ENCODE measurements at places on chromosomes 2 and 18. TPM values are rescaled to one million over a fixed set of nuclear protein-coding genes. Genes with fewer than 3 reads are reported as not detected.

- no peaks in the 10 kb centered on the region for H3K36me3 ChIP-seq
- no peak for DNase-seq
Measured at GRCh38 chr2:21396252-21396651, 272.5 kb downstream of the TDRD15 start.

The DHRS9 gene
- 0.34 TPM for total RNA-seq

DNA sequence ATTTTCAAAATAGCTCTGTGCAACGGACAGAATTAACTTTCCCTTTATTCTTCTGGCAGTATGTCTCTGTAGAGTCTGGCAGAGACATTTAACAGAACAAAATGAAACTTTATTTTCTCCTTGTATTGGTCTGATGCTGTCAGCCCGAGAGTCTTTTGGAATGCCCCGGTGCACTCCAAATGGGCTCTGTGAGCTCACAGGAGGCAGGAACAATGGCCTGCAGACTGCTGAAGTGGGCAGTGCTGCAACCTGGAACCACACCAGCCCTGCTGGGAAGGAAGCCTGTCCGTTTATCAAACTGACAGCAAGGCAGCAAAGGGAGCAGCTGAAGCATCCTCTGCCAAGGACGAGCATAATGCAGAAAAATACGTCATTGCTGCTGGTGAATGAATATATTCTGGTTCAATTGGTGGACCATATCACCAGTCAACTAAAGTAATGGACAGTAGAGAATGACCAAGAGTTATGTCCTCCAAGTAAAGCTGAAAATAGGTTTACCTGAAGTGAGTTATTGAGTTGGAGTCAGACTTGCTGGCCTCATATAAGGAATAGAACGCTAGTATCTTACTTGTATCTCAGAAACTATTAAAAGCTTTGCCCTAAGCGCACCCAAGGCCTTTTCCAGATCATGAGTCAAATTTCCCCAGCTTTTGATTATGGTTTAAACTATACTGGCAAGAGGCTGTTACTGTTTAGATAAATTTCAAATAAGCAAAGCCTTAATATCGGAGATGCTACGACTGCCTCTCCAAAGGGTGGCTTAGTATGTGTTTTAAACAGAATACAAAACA is 207.6 kb upstream of the TANK start:
- no peaks in the 10 kb centered on the region for H3K27me3 ChIP-seq
- H3K4me1 ChIP-seq: no peaks in the 10 kb centered on the region
- no peak overlapping the region for H3K4me3 ChIP-seq
- no peaks in the 10 kb centered on the region for H3K36me3 ChIP-seq

GRCh38 chr2:39306626-39307025 is 62.9 kb upstream of the CDKL4 start:
- no peaks in the 10 kb centered on the region for H3K36me3 ChIP-seq
- H3K27ac ChIP-seq: no peak overlapping the region
- no peak overlapping the region for H3K4me3 ChIP-seq
- no peak for DNase-seq
- no peaks in the 10 kb centered on the region for H3K4me1 ChIP-seq

DNA sequence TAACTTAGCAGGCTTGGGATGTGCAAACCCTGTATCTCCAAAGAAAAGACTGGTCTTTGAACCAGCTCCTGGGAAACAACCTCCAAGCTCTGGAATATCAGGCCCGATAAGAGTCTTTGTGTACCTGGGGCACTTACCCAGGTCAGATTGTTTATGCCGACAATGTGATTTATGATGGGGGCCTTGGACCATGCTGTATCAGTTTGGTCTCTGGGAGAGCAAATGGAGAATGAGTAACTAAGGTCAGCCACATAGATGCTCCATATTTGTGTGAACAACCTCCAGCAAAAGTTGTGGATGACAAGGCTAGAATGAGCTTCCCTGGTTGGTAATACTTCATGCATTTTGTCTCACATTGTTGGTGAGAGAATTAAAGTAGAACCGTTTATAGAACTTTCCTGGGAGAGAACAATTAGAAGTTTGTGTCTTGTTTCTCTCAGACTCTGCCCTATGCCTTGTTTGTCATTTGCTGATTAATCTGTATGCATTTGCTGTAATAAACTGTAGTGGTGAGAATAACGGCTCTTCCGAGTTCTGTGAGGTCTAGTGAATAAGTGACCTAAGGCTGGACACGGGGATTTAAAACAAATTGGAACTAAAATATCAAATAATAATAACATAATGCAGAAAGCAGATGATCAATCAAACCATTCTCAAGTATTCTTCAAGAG is 259.1 kb downstream of the XIRP2 start:
- no peak for DNase-seq
- H3K27me3 ChIP-seq: no peaks in the 10 kb centered on the region
- no peak overlapping the region for H3K4me3 ChIP-seq

The FAM237A gene
- not detected for total RNA-seq

DNA sequence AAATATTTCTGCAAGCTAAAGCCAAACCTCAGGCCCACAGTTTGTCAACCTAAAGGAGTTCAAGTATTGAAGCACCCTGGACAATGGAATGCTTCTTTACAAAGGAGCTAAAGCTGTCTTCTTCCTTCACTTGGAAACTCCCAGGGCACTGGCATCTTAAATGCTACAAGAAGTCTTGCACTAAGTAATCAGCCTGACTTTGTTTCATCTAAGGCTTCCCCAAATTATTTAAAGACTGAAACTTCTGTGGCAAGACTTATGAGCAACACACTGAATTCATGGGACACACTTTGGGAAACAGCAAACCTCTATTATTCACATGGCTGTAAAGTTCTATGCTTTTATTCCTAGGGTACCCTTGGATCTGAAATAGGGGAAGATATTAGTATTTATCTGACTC is 14.7 kb downstream of the PID1 start:
- H3K27me3 ChIP-seq: no peaks in the 10 kb centered on the region
- DNase-seq: no peak
- H3K36me3 ChIP-seq: no peaks in the 10 kb centered on the region
- no peak overlapping the region for H3K27ac ChIP-seq
- no peaks in the 10 kb centered on the region for H3K4me1 ChIP-seq
- H3K4me3 ChIP-seq: no peak overlapping the region

The TRIM43 gene
- not detected for total RNA-seq

The LAMA3 gene
- total RNA-seq: 31.3 TPM

GRCh38 chr2:218853766-218854165 is 5.8 kb upstream of the WNT6 start:
- no peak for DNase-seq
- no peaks in the 10 kb centered on the region for H3K4me1 ChIP-seq
- H3K36me3 ChIP-seq: no peaks in the 10 kb centered on the region
- H3K4me3 ChIP-seq: no peak overlapping the region
- no peak overlapping the region for H3K27ac ChIP-seq

The MBP gene
- total RNA-seq: 43.5 TPM

GRCh38 chr2:61255580-61256437 is 93.8 kb downstream of the C2orf74 start:
- H3K36me3 ChIP-seq: no peaks in the 10 kb centered on the region
- H3K4me3 ChIP-seq: no peak overlapping the region
- peak overlapping the region; percentile 17 for H3K27ac ChIP-seq
- no peaks in the 10 kb centered on the region for H3K4me1 ChIP-seq
- DNase-seq: no peak

- H3K36me3 ChIP-seq: no peaks in the 10 kb centered on the region
- H3K4me3 ChIP-seq: peak overlapping the region; percentile 69
Measured at GRCh38 chr2:98445177-98445682, 572 bp downstream of the INPP4A start.

DNA sequence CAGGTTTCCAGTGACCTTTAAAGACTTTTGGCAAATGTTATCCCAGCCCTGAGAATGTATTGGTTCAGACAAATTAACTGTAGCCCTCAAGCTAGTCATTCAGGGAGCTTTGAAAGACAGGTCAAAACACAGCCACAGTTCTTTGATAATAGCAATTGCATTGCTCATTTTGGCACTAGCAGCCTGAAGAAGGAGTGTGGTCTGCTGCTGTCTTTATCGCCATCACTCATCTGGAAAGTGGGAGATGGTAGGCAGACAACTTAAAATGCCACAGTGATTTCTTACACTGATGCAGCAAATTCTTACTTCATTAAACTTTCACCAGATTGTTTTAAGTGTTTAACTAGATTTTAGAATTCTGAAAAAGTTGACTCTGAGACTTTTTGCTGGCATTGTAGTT is 47.2 kb downstream of the DOK6 start:
- no peaks in the 10 kb centered on the region for H3K36me3 ChIP-seq
- no peaks in the 10 kb centered on the region for H3K4me1 ChIP-seq
- no peaks in the 10 kb centered on the region for H3K27me3 ChIP-seq
- DNase-seq: no peak

GRCh38 chr18:46953195-46953594 is 35.8 kb downstream of the KATNAL2 start:
- no peaks in the 10 kb centered on the region for H3K36me3 ChIP-seq
- no peak for DNase-seq
- H3K27ac ChIP-seq: no peak overlapping the region
- H3K4me1 ChIP-seq: no peaks in the 10 kb centered on the region
- H3K27me3 ChIP-seq: no peaks in the 10 kb centered on the region

DNA sequence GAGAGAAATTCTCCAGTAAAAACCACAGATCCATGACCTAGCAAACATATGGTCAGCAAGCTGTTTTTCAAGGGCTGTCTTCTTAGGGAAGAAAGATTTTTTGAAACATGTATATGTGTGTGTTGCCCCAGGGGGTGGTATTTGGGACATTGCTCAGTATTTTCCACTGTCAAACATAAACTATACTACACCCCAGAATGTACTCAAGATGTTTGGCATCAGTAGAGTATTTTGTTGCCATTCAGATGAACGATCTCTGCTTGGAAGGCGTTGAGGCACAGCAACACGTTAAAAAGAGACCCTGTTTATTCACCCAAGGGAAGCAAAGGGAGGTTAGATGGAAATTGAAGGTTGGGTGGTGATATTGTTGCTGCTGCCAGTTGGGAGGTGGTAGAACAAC is 30.0 kb downstream of the EEF1B2 start:
- no peaks in the 10 kb centered on the region for H3K4me1 ChIP-seq
- H3K4me3 ChIP-seq: no peak overlapping the region
- no peaks in the 10 kb centered on the region for H3K36me3 ChIP-seq
- no peak overlapping the region for H3K27ac ChIP-seq

GRCh38 chr2:232658217-232658785 is 24.9 kb downstream of the EFHD1 start:
- H3K4me1 ChIP-seq: no peaks in the 10 kb centered on the region
- no peaks in the 10 kb centered on the region for H3K27me3 ChIP-seq
- no peak overlapping the region for H3K4me3 ChIP-seq
- no peaks in the 10 kb centered on the region for H3K36me3 ChIP-seq
- no peak overlapping the region for H3K27ac ChIP-seq

The TXNDC2 gene
- not detected for total RNA-seq

The SPC25 gene
- 0.91 TPM for total RNA-seq

DNA sequence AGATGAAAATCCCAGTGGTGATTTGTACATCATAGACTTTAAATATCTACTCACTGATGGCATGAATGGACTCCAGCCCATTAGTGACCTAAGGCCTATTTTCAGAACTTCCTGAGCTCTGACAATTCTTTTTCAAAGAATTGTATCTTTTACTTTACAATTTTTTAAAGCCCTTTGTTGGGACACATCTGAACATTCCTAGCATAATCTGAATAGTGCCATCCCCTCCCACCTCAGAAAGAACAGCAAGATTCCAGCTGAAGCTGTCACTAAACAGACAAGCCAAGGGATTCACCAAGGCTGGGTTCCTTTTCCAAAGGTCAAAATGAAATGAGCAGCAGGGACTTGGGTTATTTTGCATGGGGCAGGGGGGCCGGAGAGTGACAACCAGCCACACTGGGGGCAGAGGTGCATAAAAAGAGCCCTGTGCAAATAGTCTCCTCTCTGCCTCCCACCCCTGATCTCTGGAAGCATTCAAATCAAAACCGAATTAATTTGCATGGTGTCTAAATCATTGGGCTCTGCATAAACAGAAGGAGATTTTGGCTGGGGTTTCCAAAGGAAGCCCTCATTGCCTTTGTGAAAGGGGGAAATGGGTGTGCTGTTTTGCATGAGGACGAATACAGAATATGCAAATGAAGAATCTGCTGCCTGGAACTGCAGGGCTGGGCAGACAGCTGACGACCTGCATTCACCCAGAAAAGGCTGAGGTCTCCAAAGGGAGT is 17.2 kb downstream of the EPHA4 start:
- no peaks in the 10 kb centered on the region for H3K4me1 ChIP-seq
- no peak overlapping the region for H3K4me3 ChIP-seq
- no peaks in the 10 kb centered on the region for H3K36me3 ChIP-seq
- DNase-seq: no peak
- no peak overlapping the region for H3K27ac ChIP-seq
- no peaks in the 10 kb centered on the region for H3K27me3 ChIP-seq

The RRM2 gene
- total RNA-seq: 1.9 TPM

DNA sequence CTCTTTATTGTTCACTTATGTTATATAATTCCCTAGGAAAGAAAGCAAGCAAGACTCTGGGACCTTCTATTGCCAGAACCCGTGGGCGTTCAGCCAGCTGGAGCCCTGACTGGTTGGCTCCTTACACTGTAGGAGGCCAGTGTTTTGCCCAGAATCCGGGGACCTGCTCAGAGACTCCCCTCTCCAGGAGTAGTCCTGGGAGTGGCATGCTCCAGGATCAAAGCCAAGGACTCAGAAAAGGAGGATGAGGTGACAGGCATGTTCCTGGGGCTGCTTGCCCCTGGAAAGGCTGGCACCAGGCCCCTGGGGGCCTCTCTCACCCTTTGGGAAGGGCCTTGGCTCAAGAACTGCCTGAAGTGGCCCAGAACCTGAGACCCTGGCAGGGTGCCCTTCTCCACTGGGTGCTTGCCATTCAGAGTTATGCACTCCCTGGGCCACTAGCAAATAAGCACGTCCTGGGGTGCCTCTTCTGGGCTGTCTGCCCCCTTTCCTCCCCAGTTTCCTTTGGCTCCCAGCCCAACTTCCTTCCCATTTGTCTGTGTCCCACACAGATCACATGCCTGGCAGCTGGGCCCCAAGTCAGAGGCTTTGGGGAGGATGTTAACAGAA is 19.6 kb upstream of the KIF3C start:
- peak; percentile 79 for DNase-seq
- H3K27me3 ChIP-seq: no peaks in the 10 kb centered on the region
- H3K36me3 ChIP-seq: no peaks in the 10 kb centered on the region
- peaks cover 6% of the 10 kb centered on the region for H3K4me1 ChIP-seq

GRCh38 chr2:126777620-126777978 is 121.1 kb upstream of the TEX51 start:
- H3K36me3 ChIP-seq: no peaks in the 10 kb centered on the region
- H3K4me1 ChIP-seq: no peaks in the 10 kb centered on the region
- DNase-seq: no peak
- peak overlapping the region; percentile 34 for H3K4me3 ChIP-seq
- H3K27me3 ChIP-seq: no peaks in the 10 kb centered on the region
- no peak overlapping the region for H3K27ac ChIP-seq
